ENCODE measurements at places on chromosomes 2 and 18.

DNA sequence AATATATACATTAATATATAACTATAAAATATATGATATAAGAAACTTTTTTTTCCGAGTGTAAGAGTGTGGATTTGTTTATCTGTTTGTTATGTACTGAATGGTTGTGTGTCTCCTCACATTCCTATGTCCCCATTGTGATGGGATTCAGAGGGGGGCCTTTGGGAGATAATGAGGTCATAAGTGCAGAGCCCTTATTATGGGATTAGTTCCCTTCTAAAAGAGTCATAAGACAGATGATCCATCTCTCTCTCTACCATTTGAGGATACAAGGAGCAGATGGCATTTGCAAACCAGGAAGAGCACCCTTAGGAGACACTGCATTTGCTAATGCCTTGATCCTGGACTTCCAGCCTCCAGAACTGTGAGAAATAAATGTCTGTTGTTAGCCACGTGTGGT is 30.3 kb upstream of the SAP130 start:
- DNase-seq: no peak

GRCh38 chr2:231680992-231681852 is 27.1 kb upstream of the PTMA start:
- peak; percentile 52 for DNase-seq

DNA sequence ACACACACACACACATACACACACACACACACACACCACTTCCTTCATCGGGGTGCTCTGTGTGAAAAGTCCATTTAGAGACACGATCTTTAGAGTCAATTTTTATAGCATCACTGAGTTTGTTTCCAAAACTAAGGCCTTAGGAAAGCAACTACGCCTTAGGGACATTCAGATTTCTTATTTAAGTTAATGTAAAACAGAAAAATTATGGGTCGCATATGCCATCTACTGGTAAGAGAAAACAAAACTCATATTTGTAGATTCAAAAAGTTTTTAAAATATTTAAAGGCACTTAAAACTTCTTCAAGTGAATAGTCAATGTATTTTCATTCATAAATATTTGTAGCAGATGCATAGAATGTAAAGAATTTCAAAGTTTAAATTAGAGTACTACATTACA is 166.2 kb downstream of the ATAD2B start:
- DNase-seq: no peak

- no peak for DNase-seq
These were observed 912.6 kb upstream of the FSHR start for GRCh38 chr2:50066873-50067272.

DNA sequence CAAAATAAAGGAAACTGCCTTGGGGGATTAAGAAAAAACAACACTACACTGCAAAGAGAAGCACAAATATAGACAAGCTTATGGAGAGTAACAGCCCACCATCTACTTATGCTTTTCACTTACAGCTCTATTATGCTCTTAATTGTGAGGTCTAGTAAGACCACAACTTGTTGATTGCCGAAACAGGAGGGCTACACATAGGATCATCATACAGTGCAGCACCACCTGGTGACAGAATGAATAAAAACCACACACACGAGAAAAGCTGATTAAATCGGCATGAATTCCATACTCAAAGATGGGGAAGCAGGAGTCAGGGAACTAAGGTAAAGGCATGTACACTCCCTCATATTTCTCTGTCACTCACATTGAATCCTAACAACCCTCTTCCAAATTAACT is 259.2 kb downstream of the IKZF2 start:
- DNase-seq: no peak

GRCh38 chr2:157460384-157460837 is 16.5 kb upstream of the CYTIP start:
- DNase-seq: no peak

DNA sequence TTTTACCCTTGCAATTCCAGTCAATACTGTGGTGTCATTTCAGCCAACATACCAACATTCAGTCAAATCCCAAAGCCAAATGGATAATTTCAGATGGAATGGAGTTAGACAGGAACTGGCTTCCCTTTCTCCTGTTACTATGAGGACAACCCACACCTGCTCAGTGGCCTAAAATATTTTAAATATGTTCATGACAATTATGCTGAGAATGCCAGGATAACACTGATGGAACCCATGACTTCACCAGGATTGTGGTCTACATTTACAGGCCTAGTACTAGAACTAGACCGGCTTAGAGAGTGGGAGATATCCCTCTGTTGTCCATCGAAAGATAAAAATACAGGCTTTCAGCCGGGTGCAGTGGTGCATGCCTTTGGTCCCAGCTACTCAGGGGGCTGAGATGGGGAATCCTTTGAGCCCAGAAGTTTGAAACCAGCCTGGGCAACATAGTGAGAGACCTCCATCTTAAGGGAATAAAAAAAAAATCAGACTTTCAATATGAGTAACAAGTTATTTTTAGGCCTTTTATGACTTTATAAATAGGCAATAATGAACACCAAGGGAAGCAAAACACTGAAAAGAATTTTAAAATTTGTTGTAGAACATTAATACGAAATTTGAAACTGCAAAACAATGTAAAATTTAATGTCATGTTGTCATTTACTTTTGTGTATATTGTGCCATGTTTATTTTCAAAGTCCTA is 14.2 kb downstream of the GPATCH11 start:
- DNase-seq: no peak

- DNase-seq: no peak
These were observed 124.4 kb downstream of the ZNF516 start for GRCh38 chr18:76370686-76371085.

DNA sequence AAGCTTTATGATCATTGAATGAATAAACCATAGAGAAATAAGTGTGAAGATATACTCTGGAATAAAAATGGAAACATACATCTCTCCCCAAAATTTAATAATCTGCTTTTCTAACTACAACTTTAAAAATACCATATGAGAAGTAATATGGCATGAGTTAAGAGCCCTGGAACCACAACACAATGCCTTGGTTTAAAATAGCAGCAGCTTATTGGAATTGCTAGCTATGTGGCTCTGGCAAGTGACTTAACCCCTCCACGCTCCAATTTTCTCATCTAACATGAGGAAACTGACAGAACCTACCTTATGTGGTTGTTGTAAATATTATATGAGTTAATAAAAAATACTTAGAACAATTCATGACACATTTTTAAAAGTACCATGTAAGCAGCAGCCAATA is 76.4 kb downstream of the VPS54 start:
- no peak for DNase-seq

DNA sequence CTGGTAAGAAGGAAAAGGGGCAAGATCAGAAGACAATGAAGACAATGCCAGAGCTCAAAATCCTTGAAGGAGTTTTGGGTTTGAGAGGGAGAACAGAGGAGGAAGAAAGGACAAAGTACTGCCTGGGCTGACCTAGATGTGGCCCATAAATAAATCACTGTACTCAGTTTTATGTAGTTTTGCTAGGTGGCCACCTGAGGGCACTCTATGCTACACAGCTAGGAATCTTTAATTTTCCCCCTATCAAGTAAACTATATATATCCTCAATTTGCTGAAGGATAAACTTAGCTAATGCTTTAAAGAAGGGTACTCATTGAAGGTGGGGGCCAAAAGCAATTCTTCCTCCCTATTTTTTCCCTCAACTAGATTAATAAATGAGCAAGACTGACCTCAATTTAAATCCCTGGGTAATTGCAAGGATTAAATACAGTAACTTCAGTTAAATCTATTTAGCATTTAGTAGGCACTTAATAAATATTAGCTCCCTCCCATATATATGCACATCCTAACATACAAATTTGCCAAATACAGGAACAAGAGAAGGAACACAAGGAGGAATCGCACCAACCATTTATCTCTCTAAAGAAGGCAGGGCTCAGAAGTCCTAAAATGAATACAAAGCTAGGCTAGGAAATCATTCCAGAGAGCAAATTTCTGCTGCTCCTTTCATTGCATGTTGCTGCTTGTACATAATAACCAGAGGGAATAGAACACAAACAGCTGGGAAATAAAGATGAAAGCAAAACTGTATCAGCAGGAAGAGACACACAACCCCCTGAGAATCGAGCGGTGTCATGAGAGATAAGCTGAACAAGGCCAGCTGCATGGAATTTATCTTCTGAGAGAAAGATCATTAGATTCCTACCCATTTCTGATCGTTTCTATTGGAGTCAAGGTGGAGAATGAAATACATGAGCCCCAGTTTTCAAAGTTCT is 540.1 kb downstream of the NRXN1 start:
- no peak for DNase-seq

GRCh38 chr2:28004086-28004485 is 113.6 kb downstream of the BABAM2 start:
- no peak for DNase-seq

GRCh38 chr2:39849064-39849463 is 70.0 kb upstream of the THUMPD2 start:
- DNase-seq: no peak

DNA sequence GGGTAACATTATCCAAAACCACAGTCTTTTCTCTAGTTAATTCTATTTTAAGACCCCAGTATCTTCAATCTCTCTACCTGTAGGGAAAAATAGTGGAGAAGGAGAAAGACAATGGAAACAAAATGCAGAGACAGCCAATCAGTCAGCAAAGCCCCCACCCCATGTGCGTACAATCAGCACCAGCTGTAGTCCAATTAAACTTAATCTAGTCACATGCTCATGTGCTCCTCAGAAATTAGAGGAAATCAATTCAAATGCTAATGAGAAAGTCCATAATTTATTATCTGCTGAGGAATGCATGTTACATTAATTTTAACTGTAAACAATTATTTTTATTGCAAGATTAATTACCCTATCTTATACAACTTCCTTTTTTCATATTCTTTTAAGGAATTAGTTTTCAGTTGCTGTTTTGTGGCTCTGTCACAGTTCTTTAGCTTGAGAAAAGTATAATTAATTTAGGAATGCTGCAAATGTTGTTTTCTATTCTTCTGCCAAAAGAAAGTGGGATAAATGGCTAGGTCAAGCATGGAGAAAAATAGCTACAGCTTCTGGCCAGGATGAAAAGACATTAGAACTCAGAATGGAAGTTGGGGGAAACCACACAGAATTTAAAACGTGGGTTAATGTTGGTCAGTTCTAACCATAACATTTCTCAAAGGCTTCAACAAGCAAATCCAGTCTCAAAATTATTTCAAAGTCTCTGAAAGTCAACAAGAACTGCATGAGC is 232.4 kb upstream of the HNRNPA3 start:
- DNase-seq: no peak

- DNase-seq: no peak
These were observed 132.2 kb downstream of the DNER start for GRCh38 chr2:229582151-229582550.

DNA sequence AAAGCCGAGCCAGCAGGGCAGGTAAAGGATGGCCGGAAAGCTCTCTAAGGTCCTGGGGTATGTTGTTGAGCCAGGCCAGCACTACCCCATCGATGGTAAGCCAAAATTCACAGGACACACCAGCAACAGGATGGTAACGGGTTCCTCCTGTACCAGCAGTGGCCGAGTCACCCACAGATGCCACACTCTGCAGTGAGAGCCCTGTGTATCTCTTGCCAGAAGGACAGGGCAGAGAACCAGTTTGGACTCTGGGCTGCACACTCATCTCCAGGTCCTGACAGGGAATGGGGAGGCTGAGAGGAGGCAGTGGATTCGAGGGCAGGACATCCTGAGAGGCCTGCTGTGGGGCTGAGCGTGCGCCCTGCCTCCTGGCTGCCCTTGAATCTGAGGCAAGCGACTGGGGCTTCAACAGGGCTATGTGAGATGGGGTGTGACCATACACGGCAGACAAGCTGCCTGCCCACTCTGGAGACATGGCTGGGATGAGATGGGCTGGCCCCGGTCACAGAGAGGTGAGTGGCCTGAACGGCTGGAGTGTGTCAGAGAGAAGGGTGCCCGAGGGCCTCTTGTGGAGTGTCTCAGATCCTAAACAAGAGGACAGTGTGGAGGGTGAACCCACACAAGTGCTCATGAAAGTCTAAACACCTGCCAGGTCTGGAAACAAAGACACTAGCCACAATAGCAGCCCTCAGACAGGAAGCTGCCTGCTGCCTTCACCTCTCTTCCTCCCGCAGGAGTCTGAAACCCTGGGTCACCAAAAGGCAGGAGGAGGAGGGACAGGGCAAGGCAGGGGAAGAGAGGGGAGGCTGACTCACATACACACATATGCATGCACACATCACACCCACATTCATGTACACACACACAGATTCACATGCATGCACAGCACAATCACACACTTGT is 182.3 kb downstream of the LOXHD1 start:
- no peak for DNase-seq

DNA sequence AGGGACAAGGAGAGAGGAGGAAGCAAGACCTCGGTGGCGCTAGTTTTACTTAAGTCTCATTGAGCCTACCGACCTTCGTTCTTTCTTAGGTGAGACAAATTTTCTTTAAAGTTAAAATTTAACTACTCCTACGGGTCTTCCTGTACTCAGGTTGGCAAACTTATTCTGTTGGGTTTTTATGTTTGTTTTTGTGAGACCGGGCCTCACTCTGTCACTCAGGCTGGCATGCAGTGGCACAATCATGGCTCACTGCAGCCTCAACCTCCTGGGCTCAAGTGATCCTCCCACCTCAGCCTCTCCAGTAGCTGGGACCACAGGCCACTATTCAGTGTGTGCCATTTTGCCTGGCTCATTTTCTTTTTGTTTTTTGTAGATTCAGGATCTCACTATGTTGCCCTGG is 189.0 kb downstream of the TNS1 start:
- no peak for DNase-seq

DNA sequence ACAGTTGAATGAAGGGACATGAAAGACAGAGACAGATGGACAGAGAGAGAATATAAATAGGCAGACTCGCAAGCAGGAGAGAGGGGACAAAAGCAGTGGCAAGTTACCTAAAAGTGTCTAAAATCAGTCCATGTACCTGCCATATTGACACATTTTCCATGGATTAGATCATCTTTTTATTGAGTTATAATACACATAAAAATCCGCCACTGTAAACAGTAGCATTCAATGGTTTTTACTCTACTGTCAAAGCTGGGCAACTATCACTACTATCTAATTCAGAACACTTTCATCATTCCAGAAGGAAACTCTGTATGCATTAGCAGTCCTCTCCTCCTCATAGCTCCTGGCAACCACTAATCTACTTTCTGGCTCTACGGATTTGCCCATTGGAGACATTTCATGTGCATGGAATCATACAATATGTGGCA is 10.1 kb downstream of the CFAP210 start:
- no peak for DNase-seq

DNA sequence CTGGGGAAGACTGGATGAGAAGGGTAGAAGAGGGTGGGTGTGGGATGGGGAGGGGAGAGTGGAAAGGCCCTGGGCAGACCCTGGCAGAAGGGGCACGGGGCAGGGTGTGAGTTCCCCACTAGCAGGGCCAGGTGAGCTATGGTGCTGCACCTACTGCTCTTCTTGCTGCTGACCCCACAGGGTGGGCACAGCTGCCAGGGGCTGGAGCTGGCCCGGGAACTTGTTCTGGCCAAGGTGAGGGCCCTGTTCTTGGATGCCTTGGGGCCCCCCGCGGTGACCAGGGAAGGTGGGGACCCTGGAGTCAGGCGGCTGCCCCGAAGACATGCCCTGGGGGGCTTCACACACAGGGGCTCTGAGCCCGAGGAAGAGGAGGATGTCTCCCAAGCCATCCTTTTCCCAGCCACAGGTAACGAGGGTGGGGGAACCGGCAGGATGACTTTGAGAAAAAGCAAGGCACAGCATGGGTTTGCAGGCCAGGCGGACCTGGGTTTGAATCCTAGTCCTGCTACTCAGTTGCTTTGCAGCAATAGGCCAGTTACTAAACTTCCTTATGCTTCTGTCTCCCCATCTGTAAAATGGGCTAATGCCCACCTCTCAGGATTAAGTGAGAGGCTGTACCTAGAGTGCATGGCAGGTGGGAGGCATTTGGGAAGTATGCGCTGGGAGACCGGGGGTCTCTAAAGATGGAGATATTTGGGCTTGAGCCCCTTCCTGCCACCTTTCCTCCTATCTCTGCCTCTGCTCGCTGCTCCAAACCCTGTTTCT is at the start of gene INHA:
TSS of gene INHA (plus strand) at position 74 of the 765 bp plus-strand sequence. CDS start at position 139, 65 bp downstream.
- DNase-seq: no peak
